ENCODE measurements at places on chromosomes 4 and X.
A peak's percentile ranks its signal among the peaks of the same experiment; 100 is the strongest.

DNA sequence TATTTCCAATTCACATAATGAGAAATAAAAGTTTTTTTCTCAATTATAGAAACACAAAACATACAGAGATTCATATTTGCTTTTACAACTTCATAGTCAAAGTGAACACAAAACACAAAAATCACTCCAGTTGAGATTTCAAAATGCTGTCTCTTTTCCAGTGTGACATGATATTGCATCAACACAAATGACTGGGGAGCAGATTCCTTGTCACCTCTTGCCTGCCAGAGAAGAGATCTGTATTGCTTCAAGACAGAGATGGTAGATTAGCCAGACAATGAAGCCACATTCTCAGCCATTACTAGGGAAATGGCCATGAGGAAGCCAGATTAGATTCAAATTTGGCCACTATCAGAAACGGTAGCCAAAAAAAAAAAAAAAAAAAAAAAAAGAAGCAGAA is 2313.1 kb upstream of the AGA start:
- H3K4me1 ChIP-seq: no peaks in the 10 kb centered on the region
- H3K27me3 ChIP-seq: no peaks in the 10 kb centered on the region

- DNase-seq: no peak
- H3K4me1 ChIP-seq: no peaks in the 10 kb centered on the region
- H3K27ac ChIP-seq: no peak overlapping the region
- no peak overlapping the region for H3K4me3 ChIP-seq
- no peaks in the 10 kb centered on the region for H3K36me3 ChIP-seq
Observed at GRCh38 chr4:159298502-159298901, 195.6 kb downstream of the RAPGEF2 start.

- H3K4me1 ChIP-seq: peaks cover 3% of the 10 kb centered on the region
- no peak overlapping the region for H3K4me3 ChIP-seq
- no peaks in the 10 kb centered on the region for H3K36me3 ChIP-seq
- H3K27me3 ChIP-seq: peaks cover 10% of the 10 kb centered on the region
- no peak for DNase-seq
- no peak overlapping the region for H3K27ac ChIP-seq
Observed at GRCh38 chr4:46385946-46386345, 4.0 kb downstream of the GABRA2 start.

DNA sequence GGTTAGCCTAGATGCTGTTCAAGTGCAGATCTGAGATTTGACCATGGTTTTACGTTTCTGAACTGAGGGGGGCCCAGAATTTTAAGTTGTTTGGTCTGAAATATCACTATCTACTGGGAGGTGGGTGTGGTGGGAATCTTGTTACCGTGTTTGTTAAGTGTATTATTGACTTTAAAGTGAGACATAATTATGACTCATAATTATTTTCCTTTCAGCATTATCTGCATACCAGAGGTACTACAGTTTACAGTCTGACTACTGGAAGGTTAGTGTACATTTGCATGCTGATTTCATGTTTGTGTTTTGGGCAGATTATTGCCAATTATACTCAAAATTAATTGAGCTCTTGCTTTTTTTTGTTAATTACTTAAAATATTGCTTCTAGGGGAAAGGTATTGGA is 101.5 kb downstream of the KDM6A start:
- H3K36me3 ChIP-seq: peaks cover 2% of the 10 kb centered on the region
- no peak for DNase-seq
- H3K27me3 ChIP-seq: no peaks in the 10 kb centered on the region
- H3K4me1 ChIP-seq: no peaks in the 10 kb centered on the region
- no peak overlapping the region for H3K4me3 ChIP-seq

DNA sequence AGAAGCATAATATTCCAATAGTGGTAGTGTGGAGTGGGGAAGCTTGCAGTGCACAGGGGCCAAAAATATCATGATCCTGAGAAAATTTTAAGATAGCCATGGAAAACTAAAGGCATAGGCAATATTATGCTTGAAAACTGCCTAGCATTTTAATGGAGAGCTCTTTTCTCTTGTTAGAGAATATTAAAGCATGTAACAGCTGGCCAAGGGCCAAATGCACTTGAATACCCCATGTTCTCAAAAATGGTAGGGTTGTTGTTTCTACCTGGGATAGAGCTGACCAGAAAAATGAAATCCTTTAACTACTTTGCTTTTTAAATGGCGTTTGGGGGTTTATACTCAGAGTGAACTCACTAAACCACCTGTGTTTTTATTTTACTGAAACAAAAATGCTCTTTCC is 739.6 kb upstream of the SLIT2 start:
- H3K27ac ChIP-seq: no peak overlapping the region
- DNase-seq: no peak
- no peaks in the 10 kb centered on the region for H3K27me3 ChIP-seq
- no peaks in the 10 kb centered on the region for H3K36me3 ChIP-seq
- H3K4me3 ChIP-seq: no peak overlapping the region

DNA sequence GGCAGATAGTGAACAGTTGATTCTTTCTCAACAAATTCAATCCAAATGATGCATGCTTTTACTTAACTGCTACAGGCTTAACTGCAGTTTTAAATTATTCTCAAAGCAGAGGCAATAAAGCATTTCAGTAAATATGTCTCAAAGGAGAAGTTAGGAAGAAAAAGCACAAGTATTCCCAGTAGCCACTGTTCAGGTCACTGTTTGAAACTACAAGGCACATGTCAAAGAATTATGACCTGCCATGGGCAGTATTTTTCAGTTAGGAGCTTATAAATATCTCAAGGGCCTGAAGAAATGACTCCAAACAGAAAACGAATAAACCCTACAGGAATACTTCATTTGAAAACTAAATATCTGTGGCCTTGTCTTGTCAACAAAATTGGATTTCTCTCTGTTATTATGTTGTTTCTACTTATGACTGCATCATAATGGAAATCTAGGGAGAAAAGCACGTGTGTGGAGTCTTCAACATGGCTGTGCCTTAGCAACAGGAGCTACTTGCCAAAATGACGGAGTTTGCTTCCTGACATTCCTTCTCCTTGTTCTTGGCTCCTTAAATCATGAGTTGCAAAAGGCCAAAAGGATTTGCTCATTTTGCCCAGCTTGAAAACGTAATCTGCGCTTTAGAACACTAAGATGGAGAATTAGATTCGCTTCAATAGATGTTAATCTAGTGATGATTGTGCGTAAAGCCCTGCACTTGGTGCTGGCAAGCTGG is 67.6 kb upstream of the GPR101 start:
- H3K27ac ChIP-seq: no peak overlapping the region
- H3K4me1 ChIP-seq: no peaks in the 10 kb centered on the region

- H3K4me1 ChIP-seq: no peaks in the 10 kb centered on the region
- no peaks in the 10 kb centered on the region for H3K27me3 ChIP-seq
- H3K27ac ChIP-seq: no peak overlapping the region
- no peaks in the 10 kb centered on the region for H3K36me3 ChIP-seq
Observed at GRCh38 chrX:16578218-16578617, 71.7 kb upstream of the S100G start.

GRCh38 chrX:23742174-23742696 is 841 bp downstream of the ACOT9 start:
- no peak for DNase-seq
- no peaks in the 10 kb centered on the region for H3K27me3 ChIP-seq
- peak overlapping the region; percentile 70 for H3K4me3 ChIP-seq
- peaks cover 31% of the 10 kb centered on the region for H3K4me1 ChIP-seq

- no peaks in the 10 kb centered on the region for H3K27me3 ChIP-seq
- no peak for DNase-seq
- H3K4me1 ChIP-seq: peaks cover 88% of the 10 kb centered on the region
Observed at GRCh38 chrX:40170830-40171512, 73.2 kb upstream of the BCOR start.

DNA sequence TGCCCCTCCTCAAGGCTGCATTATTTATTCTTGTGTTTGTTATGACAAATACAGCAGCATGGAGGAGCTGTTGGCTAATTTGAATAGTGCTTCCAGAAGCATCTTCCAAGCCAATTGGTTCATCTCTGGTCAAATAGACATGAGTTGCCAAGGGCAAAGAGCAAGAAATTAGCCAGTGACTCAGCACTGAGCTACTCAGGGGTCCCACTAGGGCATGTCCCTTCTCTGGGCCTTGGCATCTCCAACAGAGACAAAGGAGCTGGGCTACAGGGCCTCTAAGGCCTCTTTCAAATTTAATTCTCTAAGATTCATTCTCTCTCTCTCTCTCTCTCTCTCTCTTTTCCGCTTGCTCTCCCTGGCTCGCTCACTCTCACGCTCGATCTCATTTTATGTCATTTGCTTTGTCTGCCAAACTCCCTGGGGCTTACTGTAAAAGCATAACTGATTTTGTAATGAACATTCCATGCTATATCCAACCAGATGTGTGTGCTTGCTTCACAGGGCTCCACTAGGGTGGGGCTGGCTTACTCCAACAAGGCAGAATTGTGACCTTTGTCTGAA is 86.7 kb upstream of the MAGEA4 start:
- no peaks in the 10 kb centered on the region for H3K27me3 ChIP-seq
- H3K4me3 ChIP-seq: no peak overlapping the region
- no peak for DNase-seq
- no peaks in the 10 kb centered on the region for H3K4me1 ChIP-seq
- no peak overlapping the region for H3K27ac ChIP-seq
- no peaks in the 10 kb centered on the region for H3K36me3 ChIP-seq

- H3K4me1 ChIP-seq: no peaks in the 10 kb centered on the region
- no peak overlapping the region for H3K27ac ChIP-seq
- peaks cover 29% of the 10 kb centered on the region for H3K27me3 ChIP-seq
- no peaks in the 10 kb centered on the region for H3K36me3 ChIP-seq
Observed at GRCh38 chr4:1154126-1154522, 18.3 kb downstream of the SPON2 start.

DNA sequence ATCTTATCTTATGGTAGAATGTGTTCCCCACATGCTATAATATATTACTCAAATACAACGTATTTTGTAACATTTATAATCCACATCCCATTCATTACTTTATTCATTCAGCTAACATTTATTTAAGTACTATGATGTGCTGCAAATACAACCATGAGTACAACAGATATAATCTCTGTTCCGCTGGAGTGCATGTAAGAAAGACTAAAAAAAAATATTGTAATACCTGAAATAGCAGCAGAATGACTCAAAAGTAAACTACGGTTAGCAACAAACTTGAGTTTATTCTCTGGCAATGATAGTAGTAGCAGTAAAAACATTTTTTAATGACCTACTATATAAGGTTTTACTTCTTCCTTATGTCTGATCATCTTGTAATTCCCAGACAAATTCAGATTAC is 1776.3 kb downstream of the STIM2 start:
- H3K27me3 ChIP-seq: no peaks in the 10 kb centered on the region
- no peak overlapping the region for H3K4me3 ChIP-seq
- no peak for DNase-seq
- no peaks in the 10 kb centered on the region for H3K36me3 ChIP-seq
- no peak overlapping the region for H3K27ac ChIP-seq
- H3K4me1 ChIP-seq: no peaks in the 10 kb centered on the region

Measured in T-cell (primary cell).